NCI-H748 treated with DMSO at 0.1 percent for 48 hours (cell line): ENCODE measurements at places on chromosomes 1 and 21.

- DNase-seq: no peak
Measured at GRCh38 chr1:55547405-55547804, 332.2 kb upstream of the USP24 start.

DNA sequence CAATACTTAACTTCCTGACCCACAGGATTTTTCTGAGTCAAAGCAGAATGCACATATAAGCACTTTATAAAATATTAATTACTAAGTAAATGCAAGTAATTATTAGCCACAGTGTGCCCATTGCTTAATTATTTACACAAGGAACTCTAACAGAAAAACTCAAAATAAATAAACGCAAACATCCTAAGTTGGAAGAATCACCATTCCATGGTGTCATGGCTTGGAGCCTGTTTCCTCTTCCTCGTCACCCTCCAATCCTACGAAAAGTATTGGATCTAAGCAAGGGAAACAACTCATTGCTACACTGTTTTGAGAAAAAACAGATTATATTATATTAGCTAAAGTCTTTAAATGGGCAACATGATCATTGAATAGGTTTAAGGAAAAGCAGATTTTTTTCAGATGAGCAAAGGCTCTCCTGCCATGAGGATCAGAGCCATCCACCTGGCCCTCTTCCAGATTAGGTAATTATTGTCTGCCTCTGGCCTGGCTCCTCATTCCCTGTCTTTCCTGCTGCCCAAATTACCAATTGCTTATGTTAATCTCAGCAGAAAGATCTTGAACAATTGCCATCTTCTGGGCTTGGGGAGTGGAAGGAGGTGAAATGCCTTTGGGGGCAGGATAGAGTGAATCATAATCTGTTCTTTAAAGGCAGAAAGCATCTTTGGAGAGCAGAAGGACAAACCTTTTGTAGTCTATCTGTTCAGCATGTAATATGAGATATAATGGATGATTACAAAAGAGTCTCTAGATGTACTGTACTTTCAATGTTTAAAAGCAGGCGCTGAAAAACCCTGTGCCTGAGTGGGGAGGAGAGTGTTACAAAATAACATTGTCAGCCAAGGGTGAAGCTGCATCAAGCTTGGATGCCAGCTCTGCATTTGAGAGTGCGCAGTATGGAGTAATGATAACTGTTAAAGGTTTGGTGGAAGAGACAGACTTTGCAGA is 121.2 kb downstream of the DUSP10 start:
- DNase-seq: peak; percentile 9

DNA sequence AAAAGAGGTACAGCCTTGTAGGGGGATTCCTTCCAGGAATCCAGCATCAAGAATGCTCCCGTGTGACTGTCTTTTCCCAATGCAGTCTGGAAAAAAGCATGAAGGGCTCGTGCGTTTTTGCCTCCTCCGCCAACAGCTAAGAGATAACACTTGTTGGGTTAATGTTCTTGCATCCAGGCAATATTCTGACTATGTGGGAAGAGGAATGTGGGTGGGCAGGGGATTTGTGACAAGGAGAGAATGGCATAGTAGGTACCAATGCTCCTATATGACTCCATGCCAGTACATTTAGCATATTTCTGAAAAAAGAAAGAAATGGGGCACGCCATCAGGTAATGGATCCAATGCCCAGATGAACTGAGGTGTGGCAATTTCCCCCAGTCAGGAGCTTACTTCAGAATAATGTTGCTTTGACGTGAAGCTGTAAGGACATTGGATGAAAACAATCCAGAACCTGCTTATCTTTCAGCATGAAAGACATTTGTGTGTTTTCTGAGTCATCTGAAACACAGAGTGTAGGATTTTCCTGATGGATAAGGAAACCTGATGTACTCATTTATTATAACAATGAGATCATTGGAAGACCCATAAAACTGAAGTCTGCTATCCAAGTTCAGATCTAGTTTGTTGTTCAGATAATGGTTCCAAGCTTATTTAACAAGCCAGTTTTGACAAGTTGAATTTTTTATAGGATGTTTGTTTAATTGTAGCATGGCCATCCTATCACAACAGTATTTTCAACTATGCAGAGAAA is 105.5 kb downstream of the LYPLAL1 start:
- no peak for DNase-seq

DNA sequence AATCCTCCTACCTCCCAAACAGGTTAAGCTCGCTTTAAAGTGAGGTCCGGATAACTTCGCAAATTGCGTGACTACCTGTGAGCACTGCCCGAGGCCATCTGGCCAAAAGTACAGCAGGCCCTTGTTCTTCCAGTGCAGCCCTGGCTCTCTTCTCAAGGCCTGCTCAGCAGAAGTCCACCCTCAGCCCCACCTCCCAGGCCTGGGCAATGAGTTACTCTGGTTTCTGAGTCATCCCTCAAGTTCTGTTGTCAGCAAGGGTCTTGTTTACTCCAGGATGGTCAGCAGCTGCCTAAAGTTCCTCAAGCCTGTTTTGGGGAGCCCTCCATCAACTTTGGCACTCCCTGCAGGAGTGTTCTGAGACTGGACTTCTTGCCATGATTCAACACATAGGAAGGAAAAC is 101.7 kb downstream of the BCAR3 start:
- DNase-seq: no peak

- DNase-seq: no peak
Measured at GRCh38 chr1:82944822-82945221, 1054.1 kb downstream of the TTLL7 start.

DNA sequence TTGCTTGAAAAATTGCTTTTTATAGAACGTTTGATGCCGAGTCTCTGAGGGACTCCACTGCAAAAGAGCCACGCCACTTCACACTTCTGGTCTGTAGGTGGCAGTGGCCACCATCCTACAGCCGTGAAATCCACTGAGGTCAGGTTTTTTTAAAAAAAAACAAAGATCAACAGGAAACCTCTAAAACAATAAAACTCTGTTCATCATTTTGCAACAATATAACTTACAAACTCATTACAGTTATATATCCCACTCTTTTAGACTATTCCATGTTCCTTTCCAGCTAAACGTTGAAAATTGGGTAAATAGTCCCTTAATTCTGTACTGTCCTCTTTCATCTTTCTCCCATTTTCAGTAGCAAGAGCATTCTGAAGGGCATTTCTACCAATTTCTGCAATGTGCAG is 64.6 kb upstream of the FMN2 start:
- DNase-seq: peak; percentile 4

DNA sequence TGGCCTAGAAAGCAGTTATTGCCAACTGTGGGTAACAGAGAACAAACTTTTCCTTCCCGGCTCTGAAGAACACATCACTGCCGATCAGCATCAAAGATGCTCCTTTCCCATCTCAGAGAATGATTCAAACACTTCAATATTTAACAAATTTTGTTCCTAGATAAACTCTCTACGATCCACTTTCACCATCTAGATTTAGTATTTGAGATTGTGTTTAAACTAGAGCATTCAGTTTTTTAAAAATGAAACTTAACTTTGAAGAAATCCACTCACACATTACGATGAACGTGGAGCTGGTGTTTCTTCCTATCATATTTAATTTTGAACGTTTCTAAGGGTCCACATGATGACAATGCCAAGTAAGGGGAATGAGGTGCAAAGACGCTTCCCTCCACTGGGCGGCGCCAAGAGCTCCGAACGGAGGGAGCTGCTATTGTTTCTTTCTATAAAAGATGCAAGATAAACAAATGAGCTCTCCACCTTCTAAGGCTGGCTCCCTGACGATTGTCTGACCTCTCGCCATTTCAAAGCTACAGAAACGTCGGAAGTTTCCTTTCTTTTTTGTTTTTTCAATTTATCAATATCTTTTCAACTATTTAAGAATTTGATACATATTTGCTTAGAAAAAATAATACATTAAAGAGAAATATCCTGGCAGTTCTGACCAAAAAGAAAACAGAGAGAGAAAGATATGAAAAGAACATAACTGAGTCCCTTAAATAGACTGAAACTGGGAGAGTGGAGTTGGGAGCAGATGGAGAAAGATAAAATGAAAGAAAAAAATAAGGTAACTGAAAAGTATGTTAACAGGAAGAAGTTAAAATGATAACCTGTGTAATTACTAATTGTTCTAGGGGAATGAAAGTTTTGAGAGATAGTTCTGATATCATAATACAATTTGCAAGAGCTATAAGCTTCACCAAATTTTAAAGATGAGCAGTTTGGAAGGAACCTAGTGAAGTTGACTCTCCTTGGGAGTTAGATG is 4.4 kb upstream of the BARHL2 start:
- DNase-seq: peak; percentile 76

- DNase-seq: no peak
Measured at GRCh38 chr21:39082656-39083376, 100.4 kb downstream of the PSMG1 start.

DNA sequence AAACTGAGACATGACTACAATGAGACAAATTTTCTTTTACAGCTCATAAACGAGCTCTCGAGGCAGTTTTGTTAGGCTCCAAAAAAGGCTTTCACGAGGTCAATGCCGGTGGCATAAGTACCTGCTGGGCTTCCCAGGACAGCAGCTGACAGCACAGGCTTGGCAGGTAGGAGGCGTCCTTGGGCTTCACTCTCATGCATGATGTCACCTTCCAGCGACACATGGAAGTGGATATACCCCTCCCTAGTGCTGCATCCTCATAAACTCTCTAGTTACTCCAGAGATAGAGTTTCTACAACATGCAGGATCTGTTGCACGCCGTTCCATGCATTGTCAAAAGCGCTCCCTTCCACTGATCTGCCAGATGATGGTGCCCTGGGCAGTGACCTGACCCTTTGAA is 112.5 kb upstream of the PAXBP1 start:
- DNase-seq: no peak

- DNase-seq: no peak
Measured at GRCh38 chr21:45309069-45309986, 21.6 kb upstream of the POFUT2 start.

- DNase-seq: no peak
Measured at GRCh38 chr1:93692026-93692425, 10.4 kb upstream of the BCAR3 start.

GRCh38 chr1:116067566-116067890 is 43.7 kb upstream of the MAB21L3 start:
- no peak for DNase-seq

DNA sequence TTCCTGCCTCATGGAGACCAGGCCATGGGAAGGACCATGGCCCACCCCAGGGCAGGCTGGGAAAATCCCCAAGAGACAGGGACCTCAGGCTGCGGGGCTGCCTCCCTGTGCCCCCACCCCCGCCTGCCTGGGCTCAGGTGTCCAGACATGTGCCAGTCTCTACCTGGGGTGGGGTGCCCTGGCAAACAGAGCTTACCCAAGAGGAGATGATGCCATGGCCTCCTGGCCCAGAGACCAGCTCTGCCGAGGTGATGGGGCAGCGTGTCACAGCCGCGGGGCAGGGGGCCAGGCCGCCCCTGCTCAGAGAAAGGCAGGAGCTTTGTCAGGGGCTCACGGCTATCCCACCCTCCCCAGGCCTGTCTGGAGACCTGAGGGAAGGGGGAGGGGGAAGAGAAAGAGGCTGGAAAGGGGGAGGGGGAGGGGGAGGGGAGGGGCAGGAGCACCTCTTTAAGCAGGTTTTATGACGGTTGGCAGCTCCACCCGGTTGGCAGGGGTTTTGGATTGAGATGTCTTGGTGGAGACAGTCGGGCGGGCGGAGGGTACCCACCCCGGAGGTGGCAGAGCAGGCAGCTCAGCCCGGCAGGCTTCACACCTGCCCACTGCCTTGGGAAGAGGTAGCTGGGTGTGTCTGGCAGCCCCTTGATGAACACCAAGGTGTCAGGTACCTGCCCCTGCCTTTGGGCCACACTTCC is 101.5 kb upstream of the IFFO2 start:
- DNase-seq: no peak

- DNase-seq: no peak
Measured at GRCh38 chr1:108556066-108556465, 3.8 kb upstream of the EEIG2 start.

GRCh38 chr1:4087530-4088420 is 187.7 kb upstream of the C1orf174 start:
- DNase-seq: no peak

DNA sequence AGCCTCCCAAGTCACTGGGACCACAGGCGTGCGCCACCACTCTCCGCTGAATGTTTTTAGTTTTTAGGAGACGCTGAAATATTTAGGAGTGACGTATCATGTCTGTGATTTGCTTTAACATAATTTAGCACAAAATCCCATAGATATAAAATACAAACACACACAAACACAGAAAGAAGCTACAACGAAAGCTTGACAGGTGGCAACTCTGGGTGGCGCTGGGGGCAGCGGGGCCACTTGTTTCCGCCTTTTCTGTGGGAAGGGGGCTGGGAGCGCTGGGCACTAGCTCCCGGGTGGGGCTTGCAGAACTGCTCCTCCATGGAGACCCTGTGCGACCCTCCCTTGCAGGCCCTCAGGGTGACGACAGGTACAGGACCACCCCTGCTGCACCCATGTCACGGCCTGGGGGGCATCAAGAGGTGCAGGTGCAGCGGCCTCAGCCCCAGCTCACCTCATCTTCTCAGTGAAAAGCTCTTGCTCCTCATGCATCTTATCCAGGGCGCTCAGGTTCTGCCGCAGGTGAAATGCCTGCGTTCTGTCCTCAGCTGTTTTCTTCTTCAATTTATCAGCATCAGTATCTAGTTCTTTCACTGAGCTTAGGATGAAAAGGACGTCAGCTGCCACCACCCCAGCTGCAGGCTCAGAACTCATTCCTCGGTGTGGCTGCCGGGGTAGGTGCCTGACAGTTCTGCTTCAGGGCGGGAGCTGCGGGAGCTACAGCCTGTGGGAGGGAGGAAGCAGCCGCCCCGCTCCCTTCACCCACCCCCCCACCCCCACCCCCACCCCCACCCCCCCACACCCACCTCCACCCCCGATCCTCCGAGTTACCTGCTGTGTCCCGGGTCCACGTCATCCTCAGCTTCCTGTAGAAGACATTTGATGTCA is 15.3 kb downstream of the CFAP74 start:
- DNase-seq: no peak

GRCh38 chr1:65056234-65056633 is 89.9 kb upstream of the JAK1 start:
- no peak for DNase-seq
